ENCODE measurements at places on chromosomes 2 and 18. TPM values are rescaled to one million over a fixed set of nuclear protein-coding genes. Genes with fewer than 3 reads are reported as not detected.

The FKBP1B gene
- polyA plus RNA-seq = 30.6 TPM

The SERPINB13 gene
- 1.8 TPM for polyA plus RNA-seq

The PROM2 gene
- 2.4 TPM for polyA plus RNA-seq

The DES gene
- polyA plus RNA-seq = 162 TPM

The LDLRAD4 gene
- 12.2 TPM for polyA plus RNA-seq

The CD28 gene
- polyA plus RNA-seq = 6.2 TPM

The RMND5A gene
- polyA plus RNA-seq = 35.6 TPM
